Hematopoietic multipotent progenitor cell treated with erythropoietin and hydrocortisone succinate and interleukin-3 and kit ligand, for 17 days (in vitro differentiated cells): ENCODE measurements at places on chromosomes 5 and 9.

DNA sequence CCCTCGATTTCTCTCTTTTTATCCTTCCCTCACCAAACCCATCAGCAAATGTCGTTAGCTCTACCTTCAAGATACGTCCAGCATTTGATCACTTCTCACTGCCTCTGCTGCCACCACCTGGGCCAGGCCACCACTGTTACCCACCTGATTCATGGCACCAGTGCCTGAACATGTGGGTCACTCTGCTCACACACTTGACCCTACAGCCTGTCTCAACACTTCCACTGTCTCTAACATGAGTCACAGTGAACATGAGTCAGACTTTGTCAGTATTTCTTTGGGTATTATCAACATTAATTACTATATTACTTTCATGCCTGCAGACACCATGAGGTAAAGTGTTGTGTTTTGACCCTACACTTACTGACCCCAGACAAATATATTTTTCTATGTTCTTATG, 19.6 kb downstream of the SLC24A2 start:
- DNase-seq, result no peak

- DNase-seq, result no peak
Measured at GRCh38 chr5:28954074-28954473, 1915.7 kb upstream of the CDH9 start.

GRCh38 chr5:154118385-154118784, 72.1 kb upstream of the GALNT10 start:
- DNase-seq, result no peak

DNA sequence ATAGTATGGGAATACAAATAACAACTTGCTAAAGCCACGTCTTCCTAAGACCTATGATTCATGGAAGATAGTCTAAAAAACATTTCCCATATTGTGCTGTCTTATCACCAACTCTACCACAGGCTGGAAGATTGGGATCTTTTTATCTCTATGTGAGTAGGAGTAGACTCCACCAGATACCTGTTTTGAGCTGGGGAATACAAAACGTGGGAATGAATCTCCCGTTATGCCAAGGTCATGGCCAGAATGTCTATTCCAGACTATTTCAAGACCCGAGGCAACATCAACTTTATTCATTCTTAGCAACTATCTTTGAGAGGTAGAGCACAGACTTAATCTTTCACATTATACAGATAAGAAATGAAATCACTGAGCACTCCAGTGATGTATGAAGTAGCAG, 2350.9 kb upstream of the WWC1 start:
- DNase-seq, result no peak

GRCh38 chr5:39774605-39775004, 349.8 kb upstream of the DAB2 start:
- DNase-seq, result no peak

DNA sequence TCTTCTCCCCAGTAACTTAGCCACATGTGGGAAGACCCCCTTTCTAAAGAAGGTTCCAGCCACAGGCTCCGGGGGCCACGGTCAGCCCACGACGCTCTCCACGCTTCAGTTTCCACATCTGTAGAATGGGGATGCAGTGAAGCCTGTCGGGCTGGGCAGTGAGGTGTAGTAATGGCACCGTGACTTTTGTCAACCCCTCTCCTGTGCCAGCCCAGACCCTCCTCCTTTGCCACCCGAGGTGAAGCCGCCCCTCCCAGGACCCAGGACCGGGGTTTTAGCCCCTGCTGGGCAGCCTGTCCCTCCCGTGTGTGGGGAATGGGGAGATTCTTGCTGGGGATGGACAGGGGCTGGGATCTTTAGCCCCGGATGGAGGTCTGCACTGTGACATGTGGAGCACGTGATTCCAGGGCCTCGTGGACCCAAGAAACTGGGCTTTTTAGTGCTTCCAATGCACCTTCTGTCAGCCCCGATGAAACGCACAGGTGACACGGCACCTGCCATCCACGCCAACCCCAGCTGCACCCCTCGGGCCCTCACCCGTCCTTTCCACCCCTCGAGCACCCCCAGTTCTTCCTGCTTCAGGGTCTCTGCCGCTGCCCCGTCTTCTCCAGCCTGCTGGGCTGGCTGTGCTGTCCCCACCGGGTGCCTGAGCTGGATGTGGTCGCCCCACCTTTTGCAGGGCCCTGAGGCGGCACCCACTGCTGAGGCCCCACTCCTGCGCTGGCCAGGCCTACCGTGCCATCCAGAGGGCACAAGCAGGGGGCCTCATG, 13.4 kb upstream of the RNU6ATAC start:
- no peak for DNase-seq

DNA sequence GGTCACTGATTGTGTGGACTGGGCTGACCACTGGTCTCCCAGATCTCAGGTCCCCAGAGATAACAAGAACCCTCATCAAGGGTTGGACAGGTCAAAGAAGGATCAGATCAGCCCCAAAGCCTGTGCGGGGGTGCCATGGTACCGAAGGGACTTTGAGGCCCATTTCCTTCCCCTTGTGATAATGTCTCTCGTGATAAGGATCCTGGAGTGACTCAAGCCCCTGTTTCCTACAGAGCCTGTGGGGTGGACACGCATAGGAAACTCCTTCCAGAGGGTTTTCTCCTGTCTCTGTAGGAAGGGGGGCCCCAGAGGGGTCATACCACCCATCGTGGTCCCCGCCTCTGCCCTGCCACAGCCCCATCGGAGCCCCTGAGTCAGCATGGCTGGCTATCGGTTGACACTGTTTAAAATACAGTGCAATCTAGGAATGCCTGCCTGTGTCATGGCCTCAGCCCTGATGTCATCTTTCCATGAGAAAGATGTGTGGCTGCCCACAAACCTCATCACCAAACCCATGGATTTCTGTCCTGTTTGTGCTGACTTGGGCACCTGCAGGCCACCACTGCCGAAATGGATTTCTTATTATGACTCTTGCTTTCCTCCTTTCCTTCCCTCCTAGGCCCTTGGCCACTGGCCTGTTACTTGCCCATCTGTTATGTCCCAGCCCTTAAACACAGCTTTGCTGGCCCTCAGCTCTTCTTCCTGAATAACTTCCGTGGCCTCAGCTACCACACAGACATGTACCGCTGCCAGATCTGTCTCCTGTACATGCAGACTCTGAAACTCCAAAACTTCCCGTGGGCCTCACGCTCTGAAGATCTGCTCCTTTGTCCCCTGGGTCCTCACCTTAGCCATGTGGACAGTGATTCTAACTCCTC, 2.9 kb upstream of the CSF2 start:
- DNase-seq, result no peak

GRCh38 chr5:145407300-145408047, 427.7 kb downstream of the PRELID2 start:
- DNase-seq, result no peak

DNA sequence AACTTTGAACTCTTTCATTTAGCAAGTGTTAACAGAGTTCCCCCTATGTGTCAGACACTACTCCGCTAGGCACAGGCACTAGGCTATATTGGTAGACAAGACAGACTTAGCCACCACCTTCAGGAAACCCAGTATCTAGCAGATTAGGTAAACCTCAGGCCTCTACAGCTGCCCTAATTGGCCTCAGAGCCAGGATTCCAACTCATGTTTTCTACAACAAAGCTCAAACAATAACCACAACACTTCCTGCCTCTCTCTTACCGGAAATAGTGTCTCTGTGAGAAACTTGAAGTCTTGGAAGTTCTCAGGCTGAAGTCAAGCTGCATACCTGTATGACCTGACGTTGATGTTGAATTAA, 116.6 kb upstream of the SLC44A1 start:
- no peak for DNase-seq

DNA sequence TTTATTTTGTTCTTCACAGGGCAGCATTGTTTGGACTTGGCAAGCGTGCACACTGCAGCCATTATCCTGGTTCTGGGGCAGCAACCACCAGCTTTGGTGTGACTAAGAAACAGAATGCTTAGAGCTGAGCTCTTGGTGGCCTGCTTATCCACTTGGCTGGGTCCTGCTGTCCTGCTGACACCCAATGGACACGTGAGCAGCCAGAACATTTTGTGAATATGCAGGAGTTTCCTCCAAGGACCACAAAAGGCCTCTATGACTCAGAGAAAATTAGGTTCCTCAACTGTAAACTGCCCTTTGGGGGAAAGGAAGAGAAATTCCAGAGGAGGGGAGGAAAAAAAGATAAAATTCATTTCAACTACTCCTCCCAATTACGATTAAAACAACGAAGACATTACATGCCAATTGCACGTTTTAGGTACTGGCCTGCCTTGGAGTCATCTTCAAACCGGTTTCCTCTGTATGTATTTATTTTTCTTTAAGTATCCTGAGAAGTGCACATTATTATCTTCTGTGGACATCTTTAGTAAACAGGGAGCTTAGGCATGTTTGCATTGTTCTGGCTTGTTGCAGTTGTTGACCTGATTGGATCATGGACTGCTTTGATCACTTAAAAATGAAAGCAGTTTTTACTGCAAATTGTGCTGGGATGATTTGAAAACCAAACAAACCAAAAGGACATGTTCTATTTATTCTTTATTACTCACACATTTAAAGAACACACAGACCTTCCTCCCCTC, 82.3 kb upstream of the TLE4 start:
- DNase-seq, result no peak

GRCh38 chr9:14273696-14274121, 40.2 kb downstream of the NFIB start:
- no peak for DNase-seq

GRCh38 chr5:124134941-124135340, 611.5 kb downstream of the ZNF608 start:
- DNase-seq, result no peak

DNA sequence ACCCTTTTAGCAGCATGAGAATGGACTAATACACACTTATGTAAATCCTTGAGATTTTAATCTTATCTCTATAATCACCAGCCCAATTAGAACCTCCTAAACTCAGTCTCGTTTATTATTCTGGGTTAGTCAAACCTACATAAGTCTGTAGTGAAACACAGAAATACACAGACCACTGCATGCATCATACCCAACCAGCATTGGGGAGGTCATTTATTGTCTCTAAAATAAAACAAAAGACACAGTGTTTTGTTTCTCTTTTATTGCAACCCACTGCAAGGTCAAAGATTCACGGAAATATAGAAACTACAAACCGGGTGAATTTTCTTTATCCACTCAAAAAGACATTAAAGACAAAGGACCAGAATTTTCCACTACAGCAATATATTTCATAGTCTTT, 188.1 kb upstream of the EFNA5 start:
- DNase-seq, result no peak

GRCh38 chr9:87525546-87526303, 28.1 kb downstream of the DAPK1 start:
- no peak for DNase-seq

DNA sequence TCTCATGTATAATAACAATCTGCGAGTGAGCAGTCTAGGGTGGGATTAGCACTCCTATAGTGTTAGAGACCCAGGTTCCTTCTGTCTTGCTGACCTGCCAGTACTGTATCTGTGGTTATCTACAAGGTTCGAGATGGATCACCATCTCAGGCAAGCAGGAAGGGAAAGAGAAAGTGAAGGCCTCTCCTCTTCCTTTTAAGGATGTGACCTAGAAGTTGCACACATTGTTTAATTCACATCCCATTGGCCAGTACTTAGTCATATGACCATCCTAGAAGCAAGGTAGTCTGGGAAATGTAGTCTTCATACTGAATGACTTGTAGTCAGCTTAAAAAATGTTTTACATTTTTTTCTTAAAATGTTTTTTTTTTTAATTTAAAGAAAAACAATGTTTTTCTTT, 168.6 kb downstream of the CARTPT start:
- peak; percentile 25 for DNase-seq

DNA sequence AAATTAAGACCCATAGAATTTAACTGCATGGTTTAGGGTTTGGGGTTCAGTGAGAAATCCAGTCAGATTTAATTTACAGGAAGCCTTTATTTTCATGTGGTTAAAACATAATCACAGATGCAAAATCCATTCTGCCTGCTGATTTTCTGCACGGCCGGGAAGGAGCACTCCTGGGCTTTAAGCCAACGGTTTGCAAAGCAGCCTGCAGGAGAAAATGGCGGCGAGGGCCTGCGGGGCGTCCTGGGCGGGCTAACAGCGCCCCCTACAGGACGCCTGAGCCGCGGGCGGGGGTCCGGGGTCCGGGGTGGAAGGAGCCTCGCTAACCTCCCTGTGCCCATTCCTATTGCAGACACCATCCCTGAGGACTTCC, 47.6 kb downstream of the THBS4 start:
- DNase-seq, result peak; percentile 65

DNA sequence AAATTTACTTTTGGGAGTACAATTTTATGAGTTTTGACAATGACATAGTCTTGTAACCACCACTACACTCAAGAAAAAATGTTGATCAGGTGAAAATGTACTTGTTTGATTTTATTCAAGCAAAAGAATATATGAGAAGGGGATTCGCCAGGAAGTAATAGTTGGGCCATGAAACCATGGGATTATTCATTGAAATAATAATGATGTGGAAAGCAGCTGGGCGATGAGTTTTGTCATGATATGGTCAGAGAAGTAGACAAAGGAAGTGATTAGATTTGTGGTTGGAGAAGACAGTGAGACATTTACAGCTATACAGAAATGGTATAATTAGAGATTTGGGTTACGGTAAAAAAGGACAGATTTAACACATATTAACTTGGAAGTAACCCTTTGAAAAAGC, 11.2 kb downstream of the HMGCR start:
- DNase-seq, result no peak

- no peak for DNase-seq
Measured at GRCh38 chr5:176185133-176185733, 53.0 kb upstream of the SIMC1 start.

GRCh38 chr5:138273834-138274188, 610 bp downstream of the GFRA3 start:
- DNase-seq, result no peak
